ENCODE measurements at places on chromosomes 4 and X.
A peak's percentile ranks its signal among the peaks of the same experiment; 100 is the strongest.

- DNase-seq, result no peak
Measured at GRCh38 chr4:182221987-182222386, 21.2 kb upstream of the TENM3 start.

DNA sequence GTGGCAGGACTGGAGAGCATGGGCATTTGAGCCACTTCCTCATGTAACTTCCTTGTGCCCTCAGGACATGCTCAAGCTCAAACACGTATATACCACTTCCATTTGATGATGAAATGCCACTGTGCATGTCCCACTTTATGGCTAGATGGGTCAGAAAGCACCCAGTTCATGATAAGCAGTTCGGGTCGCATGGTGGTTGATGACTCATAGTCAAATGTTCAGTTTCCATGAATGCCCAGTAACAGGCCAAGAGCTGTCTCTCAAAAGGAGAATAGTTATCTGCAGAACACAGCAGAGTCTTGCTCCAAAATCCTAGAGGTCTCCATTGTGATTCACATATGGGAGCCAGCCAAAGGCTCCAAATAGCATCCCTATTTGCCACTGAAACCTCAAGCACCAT lies 48.9 kb upstream of the SPIN3 start:
- DNase-seq, result no peak

- no peak for DNase-seq
Measured at GRCh38 chr4:122500852-122501501, 44.5 kb upstream of the IL2 start.

- DNase-seq, result peak; percentile 82
Measured at GRCh38 chrX:40845331-40845911, 110.1 kb upstream of the MED14 start.

DNA sequence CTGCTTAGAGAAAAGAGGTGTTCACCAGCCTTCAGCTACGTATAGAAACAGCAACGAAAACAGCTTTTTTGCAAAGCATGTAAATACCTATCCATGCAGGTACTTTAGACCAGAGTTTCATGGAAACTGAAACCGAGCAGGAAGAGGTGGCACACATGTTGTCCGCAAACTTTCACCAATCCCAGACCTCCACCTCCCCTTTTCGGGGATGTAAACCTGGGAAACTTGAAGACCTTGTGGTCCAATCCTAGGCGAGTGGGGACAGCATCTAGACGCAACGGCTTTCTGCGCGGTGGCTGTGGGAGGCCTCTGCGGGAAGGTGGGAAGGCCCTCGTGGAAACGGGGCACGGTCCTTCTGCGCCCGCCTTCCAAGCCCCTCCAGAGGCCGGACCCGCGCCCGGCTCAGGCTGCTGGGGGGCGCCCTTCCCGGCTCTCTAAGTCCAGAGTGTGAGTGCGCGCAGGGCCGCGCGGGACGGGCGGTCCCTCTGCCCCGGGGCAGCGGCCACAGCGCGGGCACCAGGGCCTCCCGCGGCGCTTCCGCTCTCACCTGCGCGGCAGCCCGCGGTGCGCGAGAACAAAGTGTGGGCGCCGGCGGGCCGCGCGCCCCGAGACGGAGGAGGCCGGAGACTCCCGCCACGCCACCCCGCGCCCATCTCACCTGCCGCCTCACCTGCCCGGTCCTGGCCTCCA lies 830 bp upstream of the SHROOM2 start:
- DNase-seq, result no peak

GRCh38 chr4:67092351-67092750 lies 453.0 kb downstream of the CENPC start:
- no peak for DNase-seq

DNA sequence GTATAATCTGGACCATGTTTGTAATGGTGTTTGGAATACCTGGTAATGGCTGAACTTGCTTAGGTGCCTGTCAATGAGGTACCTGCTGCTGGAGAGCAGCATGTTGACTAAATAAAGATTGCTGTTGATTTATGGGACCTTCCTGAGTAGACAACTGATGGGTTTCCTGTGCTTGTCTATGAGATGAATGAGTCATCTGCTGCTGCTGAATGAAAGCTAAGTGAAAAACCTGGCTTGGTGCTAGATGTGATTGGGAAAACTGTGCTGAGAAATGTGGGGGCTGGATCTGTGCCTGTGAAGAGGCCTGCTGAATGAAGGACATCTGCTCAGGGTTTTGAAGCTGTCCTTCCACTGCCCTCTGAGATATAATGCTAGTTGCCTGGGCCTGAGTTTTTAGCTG lies 69.6 kb downstream of the WNK3 start:
- no peak for DNase-seq

GRCh38 chrX:134670134-134670924 lies 12.1 kb upstream of the PLAC1 start:
- DNase-seq, result peak; percentile 48

- DNase-seq, result peak; percentile 55
Measured at GRCh38 chr4:10115271-10115796, 1.3 kb downstream of the WDR1 start.

DNA sequence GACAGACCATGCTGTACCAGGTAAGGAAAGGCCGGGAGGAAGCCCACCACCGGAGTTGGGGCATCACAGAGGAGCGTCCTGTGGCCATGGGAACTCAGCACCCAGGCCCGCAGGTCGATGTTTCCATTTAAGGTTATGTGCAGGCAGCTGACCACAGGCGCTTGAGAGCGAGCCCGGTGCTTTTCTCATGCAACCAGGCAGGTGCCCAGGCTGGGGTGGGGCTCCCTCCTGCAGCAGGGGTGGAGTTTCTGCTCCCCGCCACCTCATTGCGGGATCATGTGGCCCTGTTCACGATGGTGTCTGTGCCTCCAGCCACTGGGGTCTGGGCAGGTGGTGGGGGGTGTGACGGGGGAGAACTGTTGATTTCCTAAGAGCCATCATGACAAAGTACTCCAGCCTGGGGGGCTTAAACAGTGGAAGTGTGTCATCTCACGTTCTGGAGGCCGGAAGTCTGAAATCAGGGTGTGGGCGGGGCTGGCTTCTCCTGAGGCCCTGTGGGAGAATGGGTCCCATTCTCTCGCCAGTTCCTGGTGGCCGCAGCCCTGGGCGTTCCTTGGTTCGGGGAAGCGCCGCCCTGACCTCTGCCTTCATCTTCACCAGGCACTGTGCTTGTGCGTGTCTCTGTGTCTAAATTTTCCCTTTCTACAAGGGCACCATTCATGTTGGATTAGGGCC lies 60.9 kb downstream of the CPZ start:
- no peak for DNase-seq

DNA sequence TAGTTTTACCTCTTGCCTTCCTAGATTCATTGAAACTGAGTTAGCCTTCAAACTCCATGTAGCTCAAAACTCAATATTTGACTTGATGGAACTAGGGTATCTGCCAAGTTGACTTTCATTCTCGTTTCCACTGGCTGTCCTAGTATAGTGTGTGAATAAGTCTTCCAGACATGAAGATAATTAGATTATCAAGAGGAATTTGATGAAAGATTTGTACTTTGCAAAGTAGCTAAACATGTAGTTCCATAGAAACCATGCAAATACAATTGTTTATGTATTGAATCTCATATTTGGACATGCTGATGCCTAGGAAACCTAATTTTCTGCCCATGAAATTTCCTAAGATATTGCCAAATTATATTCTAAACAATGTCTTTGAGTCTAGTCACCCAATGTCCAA lies 297.5 kb downstream of the ARHGAP24 start:
- no peak for DNase-seq

DNA sequence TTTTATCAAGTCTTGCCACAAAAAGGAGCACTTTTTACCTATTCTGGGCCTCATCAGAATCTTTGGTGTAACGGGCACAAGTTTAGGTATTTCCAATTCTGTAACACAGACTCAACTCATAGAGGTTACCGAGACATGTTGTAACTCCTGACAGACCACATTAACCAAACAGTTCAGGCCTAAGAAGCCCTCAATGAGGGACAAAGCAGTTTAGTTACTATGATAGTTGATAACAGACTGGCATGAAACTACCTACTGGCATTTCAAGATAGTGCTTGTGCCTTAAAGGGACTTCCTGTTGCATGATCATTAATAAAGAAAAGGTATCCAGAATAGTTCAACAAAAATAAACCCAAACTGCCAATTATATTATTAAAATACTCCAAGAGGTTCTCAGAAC lies 64.1 kb downstream of the HUWE1 start:
- no peak for DNase-seq

DNA sequence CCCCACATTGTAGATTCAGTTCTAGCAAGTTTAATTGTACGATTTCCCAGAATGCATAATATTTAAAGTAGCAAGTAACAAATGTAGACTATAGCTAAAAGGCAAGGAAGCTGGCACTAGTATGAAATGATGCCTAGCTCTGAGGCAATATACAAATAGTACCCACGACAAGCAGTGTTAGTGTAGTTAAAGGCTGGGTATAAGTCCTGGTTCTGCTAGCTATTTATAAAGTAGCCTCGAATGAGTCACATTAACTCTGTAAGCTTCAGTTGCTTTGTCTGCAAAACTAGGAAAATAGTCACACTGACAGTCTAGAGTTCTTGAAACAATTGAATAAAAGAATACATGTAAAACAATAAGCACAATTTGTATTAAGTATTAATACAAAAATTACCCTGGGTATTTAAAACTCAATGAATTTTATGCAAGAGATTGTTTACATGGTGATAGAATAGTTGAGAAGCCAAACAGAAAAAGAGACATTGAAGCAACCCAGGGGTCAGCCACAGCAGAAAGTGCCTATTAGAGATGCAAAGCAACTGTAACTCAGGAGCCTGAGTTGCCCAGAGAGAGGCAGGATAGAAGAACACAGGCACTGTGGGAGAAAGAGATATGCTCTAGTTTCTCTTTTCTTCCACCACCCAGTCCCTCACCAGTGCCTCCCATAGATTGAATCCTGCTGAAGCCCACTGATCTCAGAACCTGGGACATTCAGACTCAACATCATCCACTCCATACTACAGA lies 949.0 kb downstream of the C4orf33 start:
- DNase-seq, result no peak

DNA sequence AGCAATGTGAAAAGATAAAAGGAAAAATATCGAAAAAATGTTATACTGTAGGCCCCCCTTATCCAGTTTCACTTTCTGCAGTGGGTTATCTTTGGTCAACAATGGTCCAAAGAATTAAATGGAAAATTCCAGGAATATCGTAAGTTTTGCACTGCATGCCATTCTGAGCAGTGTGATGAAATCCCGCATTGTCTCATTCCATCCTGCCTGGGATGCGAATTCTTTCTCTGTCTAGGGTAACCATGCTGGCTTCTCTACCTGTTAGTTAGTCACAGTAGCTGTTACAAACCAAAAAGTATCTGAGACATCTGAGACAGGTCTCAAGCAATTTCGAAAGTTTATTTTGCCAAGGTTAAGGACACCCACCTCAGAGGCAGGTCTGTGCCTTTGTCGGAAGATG lies 170.3 kb downstream of the COX18 start:
- no peak for DNase-seq

DNA sequence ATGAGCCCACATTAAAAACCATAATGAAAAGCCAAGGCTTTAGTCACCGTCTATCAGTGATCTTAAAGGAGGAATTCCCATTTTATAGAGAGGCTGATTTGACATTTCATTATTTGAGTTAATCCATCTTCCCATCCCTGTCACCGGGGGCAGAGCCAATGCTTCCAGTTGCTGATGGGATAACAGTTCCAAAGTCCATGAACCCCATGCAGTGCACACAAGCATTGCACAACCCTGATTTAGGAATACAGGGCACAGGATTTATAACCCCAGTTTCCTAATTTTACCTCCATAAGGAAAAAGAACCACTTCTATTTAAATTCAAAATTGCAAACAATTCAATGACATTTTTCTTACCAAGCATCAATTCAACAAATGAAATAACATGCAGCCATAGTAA lies 36.5 kb downstream of the MAOB start:
- no peak for DNase-seq

GRCh38 chr4:71147261-71147660 lies 153.8 kb downstream of the DCK start:
- DNase-seq, result no peak

GRCh38 chr4:94877973-94878372 lies 120.2 kb downstream of the BMPR1B start:
- no peak for DNase-seq

DNA sequence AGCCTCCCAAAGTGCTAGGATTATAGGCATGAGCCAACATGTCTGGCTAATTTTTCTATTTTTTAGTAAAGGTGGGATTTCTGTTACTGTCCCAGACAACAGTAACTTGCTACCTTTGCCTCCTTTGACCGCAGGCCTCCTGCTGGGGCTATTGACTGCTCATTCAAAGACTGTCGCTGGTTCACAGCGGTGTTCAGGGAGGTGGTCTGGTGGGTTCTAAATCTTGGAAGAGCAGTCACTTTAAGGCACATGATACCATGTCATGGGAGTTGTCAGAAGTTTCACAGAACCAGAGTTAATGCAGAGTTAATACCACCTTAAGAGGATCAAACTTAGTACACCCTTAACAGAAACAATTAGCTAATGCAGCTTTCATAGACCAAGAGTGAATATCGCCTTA lies 3.8 kb downstream of the ASMT start:
- no peak for DNase-seq

- DNase-seq, result no peak
Measured at GRCh38 chr4:145501051-145501660, 19.5 kb downstream of the SMAD1 start.

DNA sequence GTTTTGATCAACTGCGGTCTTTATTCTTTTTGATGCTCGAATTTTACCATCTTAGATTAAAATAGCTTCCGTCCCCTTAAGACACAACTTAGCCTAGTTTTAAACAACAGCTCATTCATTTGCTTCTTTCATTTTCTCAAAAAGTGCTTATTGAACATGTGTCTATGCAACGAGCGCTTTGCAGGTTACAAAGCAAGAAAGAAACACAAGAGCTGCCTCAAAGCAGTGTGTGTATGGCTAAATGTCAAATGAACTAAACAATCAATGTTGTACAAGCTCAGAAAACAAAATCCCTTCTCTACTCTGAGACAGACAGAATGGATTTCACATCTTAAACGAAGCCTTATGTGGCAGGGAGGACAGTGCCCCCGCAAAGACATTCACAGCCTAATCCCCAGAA lies 61.0 kb downstream of the EVC2 start:
- DNase-seq, result no peak

DNA sequence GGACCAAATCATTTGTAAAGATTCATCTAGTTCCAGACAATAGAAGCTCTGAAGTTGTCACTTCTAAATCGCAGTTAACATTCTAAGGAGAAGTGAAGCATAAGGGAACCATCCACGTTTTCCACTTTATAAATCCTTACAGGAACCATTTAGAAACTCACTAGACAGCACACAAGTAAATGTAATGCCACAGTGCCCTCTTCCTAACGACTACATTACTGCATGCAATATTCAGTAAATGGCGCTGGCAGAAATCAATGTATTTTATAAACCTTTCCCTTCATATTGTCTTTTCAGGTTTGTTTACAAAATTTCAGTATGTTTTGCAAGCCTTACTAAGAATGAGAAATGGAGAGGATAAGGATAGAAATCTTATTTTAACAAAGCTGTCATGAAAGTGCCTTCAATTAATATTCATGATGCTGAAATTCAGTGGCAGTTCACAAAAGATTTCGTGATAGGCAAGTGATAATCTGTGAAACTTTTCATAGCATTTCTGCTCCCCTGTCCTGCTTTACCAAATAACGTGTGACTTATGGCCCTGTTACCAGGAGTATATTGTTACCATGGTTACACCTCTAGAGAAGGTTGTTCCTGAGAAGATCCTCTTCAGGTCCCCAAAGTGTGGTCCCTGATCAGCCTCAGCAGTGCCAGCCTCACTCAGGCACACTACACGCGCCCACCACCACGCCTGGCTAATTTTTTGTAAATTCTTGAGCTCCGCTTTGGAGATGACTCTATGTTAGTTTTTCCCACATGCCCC lies 54.2 kb downstream of the TMA16 start:
- DNase-seq, result peak; percentile 18

Data from AG08396 (cell line).